ENCODE measurements at places on chromosomes 6 and 20.

DNA sequence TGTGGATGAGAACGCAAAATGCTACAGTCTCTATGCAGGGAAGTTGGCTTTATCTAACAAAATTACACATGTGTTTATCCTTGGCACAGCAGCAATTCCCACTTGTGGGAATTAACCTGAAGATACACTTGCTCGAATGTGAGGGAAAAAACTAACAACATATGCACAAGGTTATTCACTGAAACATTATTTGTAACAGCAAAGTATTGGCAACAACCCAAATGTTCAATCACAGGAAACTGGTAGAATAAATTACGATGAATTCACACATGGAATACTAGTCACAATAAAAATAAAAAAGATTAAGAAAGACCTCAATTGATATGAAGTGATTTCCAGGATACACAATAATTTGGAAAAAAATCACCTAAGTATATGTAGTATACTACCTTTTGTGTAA lies 68.1 kb upstream of the OGFRL1 start:
- DNase-seq: no peak

DNA sequence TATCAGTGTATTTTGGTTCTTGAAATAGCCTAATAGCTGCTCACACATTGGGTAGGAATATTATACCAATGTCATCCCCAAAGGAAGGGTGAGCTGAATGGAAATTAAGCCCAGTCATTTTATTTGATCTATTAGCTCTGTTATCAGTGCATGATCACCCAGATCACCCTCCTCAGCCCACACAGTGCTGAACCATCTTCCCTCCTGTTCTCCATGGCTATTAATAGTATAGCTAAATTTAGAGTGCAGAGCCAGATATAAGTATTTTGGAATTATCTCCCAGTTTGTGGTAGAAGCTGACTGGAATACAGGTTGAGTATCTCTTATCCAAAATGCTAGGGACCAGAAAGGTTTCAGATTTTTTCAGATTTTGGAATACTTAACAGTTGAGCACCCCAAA lies 45.4 kb downstream of the KCTD20 start:
- DNase-seq: no peak

GRCh38 chr20:20391115-20391514 lies 23.2 kb downstream of the INSM1 start:
- no peak for DNase-seq

DNA sequence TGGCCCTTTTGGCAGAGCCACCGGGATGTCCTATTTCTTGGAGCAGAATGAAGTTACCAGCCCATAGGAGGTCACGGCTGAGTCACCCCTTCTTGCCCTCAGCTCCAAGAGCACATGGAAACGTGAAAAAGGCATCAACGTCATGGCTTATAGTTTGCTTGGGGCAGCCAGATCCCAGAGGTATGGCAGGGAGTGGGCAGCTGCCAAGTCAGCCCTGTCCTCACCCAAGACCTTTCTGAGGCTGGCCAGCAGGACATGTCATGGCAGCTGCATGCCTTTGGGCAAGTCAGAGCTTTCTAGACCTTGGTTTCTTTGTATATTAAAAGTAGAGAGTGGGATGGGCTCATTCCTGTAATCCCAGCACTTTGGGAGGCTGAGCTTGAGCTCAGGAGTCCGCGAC lies 8.2 kb upstream of the MDFI start:
- DNase-seq: no peak

- DNase-seq: no peak
Observed at GRCh38 chr6:13116155-13116554, 212.2 kb downstream of the TBC1D7 start.

DNA sequence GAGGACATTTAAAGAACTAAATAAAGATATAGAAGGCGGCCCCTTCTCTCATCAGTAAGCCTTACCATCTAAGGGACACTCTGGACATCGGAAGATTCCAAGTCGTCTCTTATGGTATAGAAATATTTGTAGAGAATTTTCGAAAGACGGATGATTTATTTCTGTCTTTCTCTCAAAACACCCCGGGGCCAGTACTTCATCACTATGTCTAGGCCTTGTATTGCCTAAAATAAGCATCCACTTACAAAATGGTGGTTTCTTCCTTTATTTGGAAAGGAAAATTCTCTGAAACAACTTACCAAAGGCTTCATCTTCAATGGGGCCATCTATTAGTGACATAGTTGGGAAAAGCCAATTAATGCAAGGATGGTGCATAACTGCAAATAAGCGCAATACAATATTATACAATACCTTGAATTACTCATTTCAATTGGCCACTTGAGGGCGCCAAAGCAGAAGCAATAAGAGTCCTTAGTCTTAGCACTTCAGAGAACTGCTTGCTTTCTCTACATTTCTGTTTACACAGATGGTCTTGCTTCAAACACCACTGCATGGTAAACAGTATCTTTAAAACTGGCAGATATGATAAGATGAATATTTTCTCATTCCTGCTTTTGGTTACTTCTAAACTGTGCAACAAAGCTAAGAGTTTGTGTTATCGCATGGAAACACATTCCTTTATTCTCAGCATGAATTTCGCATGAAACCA lies 113.2 kb downstream of the VIP start:
- DNase-seq: peak; percentile 13

- DNase-seq: no peak
Observed at GRCh38 chr6:148263010-148263409, 79.6 kb upstream of the SASH1 start.

GRCh38 chr6:111805511-111806164 lies 67.6 kb downstream of the FYN start:
- DNase-seq: no peak

DNA sequence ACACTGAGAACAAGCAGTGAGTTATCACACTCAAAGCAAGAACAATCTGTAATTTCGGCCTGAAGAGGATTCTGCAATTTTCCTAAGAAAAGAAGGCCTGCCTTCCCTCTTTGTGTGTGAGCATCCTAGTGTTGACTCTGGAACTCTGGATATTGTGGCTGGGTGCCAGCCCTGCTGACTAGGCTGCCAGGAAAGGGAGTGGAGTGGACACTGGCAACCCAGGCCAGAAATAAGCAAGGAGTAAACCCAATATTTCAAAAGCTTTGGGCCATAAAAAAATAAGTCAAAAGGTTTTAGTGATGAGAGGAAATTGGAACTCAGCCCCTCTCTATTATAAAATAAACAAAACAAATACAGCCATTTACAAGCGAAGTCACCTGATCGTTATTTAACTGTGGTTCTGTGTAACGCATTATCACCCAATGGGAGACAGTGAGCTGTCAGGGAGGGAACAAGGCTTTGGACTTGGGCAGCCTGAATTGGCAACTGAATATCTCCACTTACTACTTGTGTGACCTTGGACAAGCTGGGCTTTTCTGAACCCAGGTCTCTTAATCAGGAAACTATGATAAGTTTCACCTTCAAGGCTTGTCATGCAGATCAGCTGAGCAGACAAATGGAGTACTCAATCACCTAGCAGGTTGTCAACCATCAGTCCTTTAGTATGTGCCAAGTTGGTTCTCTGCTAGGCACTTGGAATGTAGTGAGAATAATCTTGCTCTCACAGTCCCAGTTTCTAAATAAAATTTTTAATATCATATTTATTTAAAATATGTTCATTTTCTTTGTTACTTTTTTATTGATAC lies 196.2 kb downstream of the PAX1 start:
- DNase-seq: no peak

- DNase-seq: no peak
Observed at GRCh38 chr6:26097268-26097875, 10.1 kb downstream of the HFE start.

GRCh38 chr6:16973051-16973450 lies 128.8 kb upstream of the STMND1 start:
- no peak for DNase-seq

GRCh38 chr6:8535519-8535918 lies 100.2 kb upstream of the SLC35B3 start:
- DNase-seq: no peak

DNA sequence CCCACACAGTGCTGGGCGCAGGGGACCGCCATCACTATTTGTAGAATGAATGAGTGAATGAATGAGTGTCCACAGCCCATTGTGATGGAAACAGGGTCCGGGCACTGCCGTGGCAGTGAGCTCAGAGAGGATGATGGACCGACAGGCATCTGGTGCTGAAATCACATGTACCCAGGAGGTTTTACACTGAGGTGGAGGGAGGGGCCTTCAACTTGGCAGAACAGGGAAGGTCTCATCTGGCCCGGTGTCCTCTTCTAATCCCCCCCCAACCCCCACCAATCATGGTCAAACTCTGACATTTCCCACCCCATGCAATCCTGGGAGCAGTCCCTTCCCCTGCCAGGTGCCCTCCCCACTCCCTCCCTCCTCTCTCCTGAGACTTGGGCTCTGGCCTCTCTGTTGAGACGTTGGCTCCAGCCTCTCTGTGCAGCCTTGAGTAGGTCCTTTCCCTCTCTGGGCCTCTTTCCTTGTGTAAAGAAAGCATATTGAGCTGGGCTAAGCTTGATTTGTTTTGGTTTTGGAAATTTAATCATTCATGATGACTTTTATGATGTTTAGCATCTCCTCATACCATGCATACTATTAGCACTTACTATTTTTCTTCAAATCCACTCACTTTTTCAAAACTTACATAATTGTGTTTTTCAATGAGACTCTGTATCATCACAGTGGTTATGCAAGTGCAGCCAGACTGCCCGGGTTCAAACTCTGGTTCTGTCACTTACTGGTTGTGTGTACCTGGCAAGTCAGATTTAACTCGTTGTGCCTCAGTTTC lies 10.8 kb downstream of the KIAA1755 start:
- DNase-seq: no peak

GRCh38 chr6:14386668-14387067 lies 269.1 kb downstream of the CD83 start:
- DNase-seq: no peak

DNA sequence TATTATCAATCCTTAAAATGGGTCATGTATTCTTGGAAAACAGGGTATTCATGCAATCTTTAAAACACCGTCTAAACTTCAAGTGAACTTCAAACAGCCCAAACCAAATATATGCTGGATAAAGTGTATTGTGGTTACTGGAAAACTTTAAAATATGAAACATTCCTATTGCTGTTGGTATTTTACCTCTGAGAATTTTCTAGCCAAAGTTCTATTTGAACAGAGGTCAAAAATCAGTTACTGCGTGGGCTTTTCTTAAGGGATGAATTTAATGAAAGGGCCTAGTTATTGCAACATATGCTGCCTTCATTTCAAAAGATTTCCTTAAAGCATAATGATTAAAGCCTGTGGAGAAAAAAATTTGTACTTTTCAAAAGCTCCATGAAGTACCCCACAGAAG lies 436.0 kb downstream of the PLCB1 start:
- DNase-seq: no peak

- no peak for DNase-seq
Observed at GRCh38 chr20:6835609-6836008, 68.1 kb downstream of the BMP2 start.

DNA sequence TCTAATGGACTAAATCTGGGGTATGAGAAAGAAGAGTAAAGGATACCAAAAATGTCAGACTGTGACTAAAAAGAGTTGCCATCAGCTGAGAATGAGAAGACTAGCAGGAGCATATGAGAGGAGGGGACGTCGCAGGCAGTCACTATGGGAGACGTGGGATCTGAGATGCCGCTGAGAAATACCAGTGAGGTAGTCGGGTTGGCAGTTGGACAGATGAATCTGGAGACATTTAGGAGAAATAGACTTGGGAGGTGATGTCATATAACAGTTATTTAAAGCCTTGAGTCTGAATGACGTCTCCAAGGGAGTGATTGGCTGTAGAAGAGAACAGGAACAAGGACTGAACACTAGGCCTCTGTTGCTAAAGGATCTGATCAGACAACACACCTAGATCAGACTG lies 51.5 kb upstream of the TRIM26 start:
- DNase-seq: no peak
